ENCODE measurements at places on chromosomes 4 and X.

DNA sequence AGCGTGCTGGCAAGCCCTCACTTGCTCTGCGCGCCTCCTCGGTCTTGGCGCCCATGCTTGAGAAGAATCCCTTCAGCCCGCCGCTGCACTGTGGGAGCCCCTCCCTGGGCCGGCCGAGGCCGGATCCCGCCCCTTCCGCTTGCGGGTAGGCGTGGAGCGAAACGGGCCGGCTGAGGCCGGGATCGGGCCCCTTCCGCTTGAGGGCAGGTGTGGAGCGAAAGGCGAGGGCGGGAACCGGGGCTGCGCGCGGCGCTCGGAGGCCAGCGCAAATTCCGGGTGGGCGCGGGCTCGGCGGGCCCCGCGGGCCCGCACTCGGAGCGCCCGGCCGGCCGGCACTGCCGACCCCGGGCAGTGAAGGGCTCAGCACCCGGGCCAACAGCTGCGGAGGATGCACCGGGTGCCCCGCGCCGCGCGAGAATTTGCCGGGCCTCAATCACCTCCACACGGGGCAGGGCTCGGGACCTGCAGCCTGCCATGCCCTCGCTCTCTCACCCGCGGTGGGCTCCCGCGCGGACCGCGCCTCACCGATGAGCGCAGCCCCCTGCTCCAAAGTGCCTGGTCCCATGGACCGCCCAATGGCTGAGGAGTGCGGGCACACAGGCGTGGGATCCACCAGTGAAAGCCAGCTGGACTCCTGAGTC, 58.1 kb upstream of the GBA3 start:
- no peak for DNase-seq

- peak; percentile 58 for DNase-seq
These were observed 675 bp downstream of the PRIMPOL start for GRCh38 chr4:184649971-184650855.

- no peak for DNase-seq
These were observed 373.1 kb upstream of the HS3ST1 start for GRCh38 chr4:11801466-11802446.

- DNase-seq: no peak
These were observed 552.6 kb downstream of the INPP4B start for GRCh38 chr4:142293536-142293935.

GRCh38 chr4:7803992-7804755, 135.5 kb downstream of the AFAP1 start:
- peak; percentile 91 for DNase-seq
